Smooth muscle cell of the brain vasculature (primary cell): ENCODE measurements at places on chromosomes 1 and 21.

DNA sequence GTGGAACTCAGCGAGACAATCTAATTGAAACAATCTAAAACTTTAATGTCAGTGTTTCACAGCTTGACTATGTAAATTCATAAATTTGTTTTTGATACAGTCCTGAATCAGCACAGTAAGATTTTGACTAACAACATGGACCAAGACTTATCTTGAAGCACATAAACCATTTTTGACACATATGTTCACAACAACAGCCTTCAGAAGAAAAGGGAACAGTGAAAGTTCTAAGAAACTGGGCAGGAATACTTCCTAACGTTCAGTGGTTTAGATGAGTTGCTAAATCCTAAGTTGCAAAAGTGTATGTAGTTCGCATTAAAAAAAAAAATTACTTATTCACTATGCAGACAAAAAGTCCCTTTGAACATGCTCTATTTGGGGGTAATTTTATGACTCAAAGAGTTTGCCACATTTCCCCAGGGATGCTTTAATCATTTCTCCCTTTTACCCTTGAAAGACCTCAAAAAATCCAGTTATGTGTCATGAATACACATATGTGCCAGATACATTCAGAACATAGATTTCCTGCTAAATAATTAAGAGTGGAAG is 120.2 kb downstream of the MRPL39 start:
- no peak for DNase-seq

- DNase-seq: no peak
These were observed 52.8 kb downstream of the ARID4B start for GRCh38 chr1:235275223-235275622.

DNA sequence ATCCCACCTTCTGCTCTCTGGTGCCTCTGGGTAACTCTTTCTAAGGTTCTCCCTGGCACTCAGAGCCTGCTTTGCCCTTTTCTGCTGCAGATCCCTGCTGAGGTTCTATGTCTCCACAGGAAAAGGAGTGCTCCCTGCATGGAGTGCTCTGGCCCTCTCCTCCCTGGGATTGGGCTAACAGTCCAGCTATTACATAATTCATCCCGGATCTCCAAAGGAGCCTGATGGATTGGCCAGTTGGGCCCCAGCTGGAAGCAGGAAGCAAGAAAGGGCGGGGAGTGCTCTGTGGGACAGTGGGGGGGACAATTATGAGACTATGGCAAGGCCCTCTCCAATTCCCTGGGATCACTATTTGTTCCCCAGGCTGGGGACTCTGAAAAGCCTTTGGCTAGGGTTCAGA is 51.9 kb upstream of the GOLT1A start:
- no peak for DNase-seq

DNA sequence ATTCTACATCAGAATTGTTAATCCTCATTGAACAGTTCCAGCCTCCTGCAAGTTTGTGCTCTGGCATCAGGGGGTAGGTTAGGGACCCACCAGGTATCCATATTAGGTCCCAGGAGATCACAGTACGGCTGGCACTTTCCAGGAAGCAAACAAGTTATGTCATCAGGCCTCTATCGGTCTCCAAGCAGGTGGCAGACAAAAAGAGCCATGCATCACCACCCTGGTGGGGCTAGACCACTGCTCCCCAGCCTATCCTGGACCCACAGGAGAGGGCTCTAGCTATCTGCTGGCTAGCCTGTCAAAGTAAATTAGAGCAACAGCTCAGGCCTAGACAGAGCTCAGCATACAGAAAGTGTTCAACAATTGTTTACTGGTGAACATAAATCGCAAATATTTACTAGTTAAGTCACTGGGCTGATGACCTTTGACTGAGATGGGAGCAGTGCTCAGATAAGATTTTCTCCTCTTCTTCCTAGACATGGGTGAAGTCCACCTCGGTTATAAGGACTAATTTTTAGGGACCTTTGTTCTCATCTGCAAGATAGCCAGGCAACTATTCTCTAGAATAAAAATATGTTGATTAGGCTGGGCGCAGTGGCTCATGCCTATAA is 6.4 kb downstream of the NUAK2 start:
- DNase-seq: no peak

DNA sequence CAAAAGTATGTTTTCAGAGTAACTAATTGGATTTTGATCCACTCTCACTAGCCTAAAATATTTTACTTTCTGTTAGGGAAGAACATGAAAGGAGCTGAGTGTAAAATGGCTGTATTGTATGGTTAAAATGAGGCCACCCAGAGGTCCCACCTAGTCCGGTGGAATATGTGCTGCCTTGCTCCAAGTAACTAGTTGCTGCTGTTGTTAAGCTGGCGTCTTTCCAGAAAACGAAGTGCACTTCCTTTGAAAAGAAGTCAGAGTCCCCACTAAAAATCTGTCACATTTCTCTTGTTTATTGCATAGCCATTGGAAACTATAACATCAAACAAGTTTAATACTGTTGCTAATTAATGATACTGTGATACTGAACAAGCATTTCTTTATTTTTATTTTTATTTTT is 3.2 kb downstream of the SLC25A33 start:
- no peak for DNase-seq

- DNase-seq: no peak
These were observed 17.3 kb downstream of the ENAH start for GRCh38 chr1:225635649-225636048.

- DNase-seq: no peak
These were observed 46.8 kb downstream of the ELAVL4 start for GRCh38 chr1:50155541-50155940.

- no peak for DNase-seq
These were observed 104.0 kb downstream of the GDAP2 start for GRCh38 chr1:117825414-117825813.

GRCh38 chr1:2893473-2894120 is 92.1 kb upstream of the TTC34 start:
- DNase-seq: no peak

GRCh38 chr1:226882631-226883409 is 12.4 kb downstream of the PSEN2 start:
- DNase-seq: no peak

GRCh38 chr1:202547215-202547614 is 163.0 kb downstream of the SYT2 start:
- DNase-seq: no peak

GRCh38 chr1:116529199-116529631 is 41.6 kb downstream of the CD58 start:
- no peak for DNase-seq

DNA sequence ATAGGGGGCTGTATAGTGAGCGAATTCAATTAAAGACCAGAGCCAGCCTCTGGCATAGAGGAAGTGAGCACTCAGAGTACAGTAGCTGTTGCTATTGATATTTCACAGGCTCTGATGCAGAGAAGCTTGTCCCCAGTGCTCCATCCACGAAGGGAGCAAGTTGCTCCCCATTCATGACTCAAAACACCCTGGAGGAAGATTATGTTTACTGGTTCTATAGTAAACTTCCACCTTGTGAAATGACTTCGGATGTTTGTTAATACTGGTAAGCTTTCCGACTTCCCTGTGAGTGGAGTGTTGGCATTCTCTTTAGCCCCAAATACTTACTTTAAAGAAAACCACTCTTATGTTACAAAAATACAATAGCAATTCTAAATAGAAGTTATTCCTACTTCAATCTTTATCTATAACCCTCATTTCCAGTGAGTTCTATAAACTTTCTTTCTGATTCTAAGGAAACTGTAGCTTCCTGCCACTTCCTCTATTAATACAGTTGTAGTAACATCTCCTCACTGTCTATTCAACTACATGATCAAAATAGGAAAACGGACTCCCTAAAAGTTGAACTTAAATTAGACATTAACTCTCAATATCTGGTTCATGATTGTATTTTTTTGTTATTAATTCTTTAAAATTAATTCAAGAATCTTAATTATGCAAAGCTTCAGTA is 46.4 kb downstream of the ZNF281 start:
- DNase-seq: no peak

- no peak for DNase-seq
These were observed 17.9 kb downstream of the ELAPOR1 start for GRCh38 chr1:109131800-109132199.

DNA sequence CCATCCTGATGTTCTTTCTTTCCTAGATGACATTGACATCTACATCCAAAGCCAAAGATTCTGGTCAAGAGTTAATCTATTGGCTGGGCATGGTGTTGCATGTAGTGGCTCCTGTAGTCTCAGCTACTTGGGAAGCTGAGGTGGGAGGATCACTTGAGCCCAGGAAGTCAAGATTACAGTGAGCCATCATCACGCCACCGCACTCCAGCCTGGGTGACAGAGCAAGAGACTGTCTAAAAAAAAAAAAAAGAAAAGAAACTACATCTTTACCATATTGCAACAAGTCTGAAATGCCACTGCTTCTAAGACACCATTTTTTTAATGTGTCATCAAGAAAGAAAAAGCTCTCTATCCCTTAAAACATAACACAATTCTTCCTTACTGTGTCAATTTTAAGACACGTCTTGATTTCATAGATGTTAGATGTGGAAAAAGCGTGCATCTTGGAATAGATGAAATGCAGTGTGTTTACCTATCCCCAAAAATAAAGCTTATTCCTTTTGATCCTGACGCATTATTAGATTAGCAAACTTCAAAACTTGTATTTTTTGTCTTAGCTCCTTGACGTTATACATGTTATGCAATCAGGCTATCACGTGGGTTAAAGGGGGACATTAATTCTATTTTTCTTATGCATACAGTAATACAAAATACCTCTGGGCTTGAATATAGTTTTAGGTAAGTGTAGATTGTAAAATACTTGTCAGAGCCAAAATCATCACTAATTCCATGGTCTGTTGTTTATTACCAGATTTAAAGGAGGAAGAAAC is 46.3 kb downstream of the ELAPOR1 start:
- DNase-seq: no peak

- no peak for DNase-seq
These were observed 338.1 kb downstream of the SEC16B start for GRCh38 chr1:177631770-177632169.

- no peak for DNase-seq
These were observed 494 bp upstream of the PIP5K1A start for GRCh38 chr1:151197863-151198253.

- DNase-seq: no peak
These were observed at the start of gene TSPAN2 for GRCh38 chr1:115089420-115090185. TSS of gene TSPAN2 (minus strand) at chr1:115089503. CDS start at chr1:115089432, 71 bp downstream.

- no peak for DNase-seq
These were observed 30.5 kb downstream of the DEGS1 start for GRCh38 chr1:224213438-224214119.

DNA sequence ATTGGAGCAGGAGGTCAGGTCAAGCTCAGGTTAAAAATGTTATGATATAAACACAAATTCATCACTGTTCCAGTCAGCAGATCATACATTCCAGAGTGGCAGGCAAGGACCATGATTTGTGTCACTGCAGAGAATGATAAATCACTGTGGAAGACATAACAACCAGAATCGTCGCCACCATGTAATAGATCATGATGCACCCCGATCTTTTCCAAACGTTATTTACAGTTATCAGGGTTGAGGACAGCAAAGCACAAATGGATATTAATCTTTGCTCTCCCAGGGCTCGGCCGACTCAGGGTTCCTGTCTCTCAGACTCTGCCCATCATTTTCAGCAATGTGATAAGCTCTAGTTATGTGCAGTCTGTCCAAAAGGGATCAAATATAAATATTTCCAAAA is 122.7 kb downstream of the ZBTB18 start:
- DNase-seq: no peak

GRCh38 chr1:30084909-30085571 is 638.3 kb downstream of the MATN1 start:
- DNase-seq: no peak
